NCI-H526 (cell line): ENCODE measurements at places on chromosomes 1 and 21.

GRCh38 chr1:165288350-165289120, 68.0 kb downstream of the LMX1A start:
- DNase-seq: peak; percentile 94

DNA sequence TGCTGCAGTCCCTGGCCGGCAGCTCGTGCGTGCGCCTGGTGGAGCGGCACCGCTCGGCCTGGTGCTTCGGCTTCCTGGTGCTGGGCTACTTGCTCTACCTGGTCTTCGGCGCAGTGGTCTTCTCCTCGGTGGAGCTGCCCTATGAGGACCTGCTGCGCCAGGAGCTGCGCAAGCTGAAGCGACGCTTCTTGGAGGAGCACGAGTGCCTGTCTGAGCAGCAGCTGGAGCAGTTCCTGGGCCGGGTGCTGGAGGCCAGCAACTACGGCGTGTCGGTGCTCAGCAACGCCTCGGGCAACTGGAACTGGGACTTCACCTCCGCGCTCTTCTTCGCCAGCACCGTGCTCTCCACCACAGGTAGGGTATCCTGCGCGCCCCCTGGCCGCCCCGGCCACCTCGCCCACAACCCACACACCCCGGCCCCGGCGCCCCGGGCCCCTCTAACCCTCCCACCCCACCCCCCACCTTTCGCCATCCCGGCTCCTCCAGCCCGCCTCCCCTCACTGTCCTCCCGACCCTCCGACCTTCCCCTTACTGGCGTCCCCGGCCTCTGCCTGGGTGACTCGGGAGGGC, 352 bp downstream of the KCNK1 start:
- DNase-seq: peak; percentile 29

- no peak for DNase-seq
Measured at GRCh38 chr1:46983830-46984586, 39.5 kb upstream of the CYP4X1 start.

- no peak for DNase-seq
Measured at GRCh38 chr1:163202833-163203451, at the start of gene RGS5. RGS5 (minus strand) TSS chr1:163202916; CDS start chr1:163202835, 81 bp downstream.

DNA sequence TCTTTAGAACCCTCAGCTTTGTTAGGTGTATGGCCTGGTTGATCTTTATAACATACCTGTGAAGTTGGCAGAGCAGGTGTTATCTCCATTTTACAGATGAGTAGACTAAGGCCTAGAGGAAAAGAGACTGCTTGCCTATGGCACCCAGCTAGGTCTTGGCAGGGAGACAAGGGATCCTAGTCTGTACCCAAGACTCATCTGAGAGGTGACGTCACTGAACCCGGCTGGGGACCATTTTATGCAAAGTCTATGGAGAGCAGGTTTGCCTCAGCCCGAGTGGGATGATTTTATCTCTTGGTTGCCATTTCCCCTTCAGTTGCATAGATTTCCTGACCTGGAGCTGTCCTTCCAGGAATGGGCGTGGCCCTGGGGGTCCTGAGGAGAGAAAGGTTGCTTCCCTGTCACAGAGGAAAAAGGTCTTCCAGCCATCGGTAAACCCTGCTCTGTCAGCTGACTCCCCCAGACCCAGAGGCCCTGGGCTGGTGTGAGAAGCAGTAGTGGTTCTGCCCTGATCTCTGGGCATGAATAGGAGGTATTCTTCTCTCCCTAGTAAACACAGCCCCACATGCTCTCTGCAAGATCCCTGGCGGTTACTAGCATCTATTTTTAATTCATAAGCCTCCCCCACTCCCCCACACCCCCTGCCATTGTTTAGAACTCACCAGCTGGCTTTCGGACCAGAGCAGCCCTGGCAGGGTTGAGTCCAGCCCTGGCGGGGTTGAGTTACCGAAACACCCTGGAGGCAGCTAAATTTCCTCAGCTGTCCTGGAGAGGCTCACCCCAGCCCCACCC, 19.6 kb downstream of the TMCC2 start:
- DNase-seq: peak; percentile 86

- peak; percentile 90 for DNase-seq
Measured at GRCh38 chr1:6612641-6613360, 730 bp upstream of the PHF13 start.

- DNase-seq: no peak
Measured at GRCh38 chr1:30406996-30407864, 316.2 kb downstream of the MATN1 start.

- DNase-seq: no peak
Measured at GRCh38 chr1:61160526-61160925, 78.2 kb downstream of the NFIA start.

DNA sequence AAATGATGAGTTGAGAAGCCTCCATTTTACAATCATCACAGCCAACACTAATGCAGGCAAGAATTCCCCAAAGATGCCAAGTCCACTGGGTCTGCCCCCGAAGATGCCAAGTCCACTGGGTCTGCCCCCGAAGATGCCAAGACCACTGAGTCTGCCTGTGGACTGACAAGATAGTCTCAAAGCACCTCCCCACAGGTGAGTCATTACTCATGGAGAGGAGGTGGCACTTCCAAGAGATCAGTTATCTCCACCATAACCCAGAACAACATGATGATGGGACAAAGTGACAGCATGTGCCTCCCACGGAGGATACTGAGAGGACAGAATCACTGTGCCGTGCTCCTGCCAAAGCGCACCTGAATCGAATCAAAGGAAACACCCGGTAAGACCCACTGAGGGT, 4.8 kb downstream of the PTTG1IP start:
- DNase-seq: no peak

DNA sequence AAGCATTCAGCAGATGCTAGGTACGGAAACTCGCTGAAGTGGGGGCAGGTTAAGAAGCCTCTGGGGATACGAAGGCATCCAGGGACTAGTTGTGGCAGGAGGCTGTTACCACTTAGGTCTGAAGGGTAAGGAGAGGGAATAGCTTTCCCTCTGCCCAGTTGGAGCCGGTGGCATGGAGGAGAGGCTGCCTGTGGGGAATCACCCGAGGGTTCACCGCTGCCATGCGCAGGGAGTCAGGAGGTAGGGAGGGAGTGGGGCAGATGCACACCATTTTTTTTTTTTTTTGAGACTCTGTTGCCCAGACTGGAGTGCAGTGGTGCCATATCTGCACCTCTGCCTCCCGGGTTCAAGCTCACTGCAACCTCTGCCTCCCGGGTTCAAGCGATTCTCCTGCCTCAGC, 6.1 kb downstream of the PCSK9 start:
- no peak for DNase-seq

GRCh38 chr1:202589190-202589930, 120.9 kb downstream of the SYT2 start:
- no peak for DNase-seq

- DNase-seq: peak; percentile 77
Measured at GRCh38 chr1:172398970-172399755, 21.3 kb upstream of the C1orf105 start.

DNA sequence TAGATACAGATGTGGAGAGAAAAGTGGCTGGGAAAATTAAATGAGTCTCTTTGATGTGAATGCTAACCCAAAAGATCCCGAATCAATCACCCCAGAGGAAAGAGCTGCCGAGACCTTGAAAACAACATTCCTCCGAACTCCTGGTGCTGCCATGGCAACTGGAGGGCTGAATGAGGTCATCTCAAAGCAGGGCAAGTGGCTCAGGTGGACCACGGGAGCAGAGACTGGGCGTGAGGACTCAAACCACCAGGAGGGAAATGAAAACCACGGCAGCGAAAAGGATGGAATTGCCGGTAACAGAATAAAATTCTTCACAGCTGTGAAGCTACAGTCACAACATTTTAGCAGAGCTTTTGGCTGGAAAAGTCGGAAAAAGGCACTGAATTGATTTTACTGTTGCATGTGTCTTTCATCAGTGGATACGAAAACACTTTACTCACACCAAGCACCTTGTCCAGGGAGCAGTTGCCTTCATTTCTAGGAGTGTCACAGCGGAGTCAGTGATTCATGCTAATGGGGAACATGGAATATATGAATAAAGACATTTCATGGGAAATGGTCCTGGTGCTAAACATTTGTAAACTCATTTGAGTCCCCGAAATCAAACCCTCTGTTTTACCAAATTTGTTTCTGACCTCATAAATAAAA, 23.2 kb upstream of the BECN2 start:
- no peak for DNase-seq

DNA sequence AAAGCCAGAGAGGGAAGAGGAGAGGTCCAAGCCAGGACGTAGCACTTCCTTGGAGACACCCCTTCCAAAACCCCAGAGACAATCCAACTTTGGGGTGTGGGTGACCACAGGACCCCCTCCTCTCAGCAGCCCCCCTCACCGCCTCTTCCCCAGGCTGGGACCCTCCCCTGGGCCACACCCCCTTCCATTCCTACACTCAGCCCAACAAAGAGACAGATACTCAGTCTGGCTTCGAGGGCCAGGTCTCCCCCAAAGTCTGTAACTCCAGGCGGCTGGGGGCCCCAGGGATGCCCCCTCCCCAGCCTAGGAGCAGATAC, 1.4 kb downstream of the MEX3A start:
- no peak for DNase-seq

DNA sequence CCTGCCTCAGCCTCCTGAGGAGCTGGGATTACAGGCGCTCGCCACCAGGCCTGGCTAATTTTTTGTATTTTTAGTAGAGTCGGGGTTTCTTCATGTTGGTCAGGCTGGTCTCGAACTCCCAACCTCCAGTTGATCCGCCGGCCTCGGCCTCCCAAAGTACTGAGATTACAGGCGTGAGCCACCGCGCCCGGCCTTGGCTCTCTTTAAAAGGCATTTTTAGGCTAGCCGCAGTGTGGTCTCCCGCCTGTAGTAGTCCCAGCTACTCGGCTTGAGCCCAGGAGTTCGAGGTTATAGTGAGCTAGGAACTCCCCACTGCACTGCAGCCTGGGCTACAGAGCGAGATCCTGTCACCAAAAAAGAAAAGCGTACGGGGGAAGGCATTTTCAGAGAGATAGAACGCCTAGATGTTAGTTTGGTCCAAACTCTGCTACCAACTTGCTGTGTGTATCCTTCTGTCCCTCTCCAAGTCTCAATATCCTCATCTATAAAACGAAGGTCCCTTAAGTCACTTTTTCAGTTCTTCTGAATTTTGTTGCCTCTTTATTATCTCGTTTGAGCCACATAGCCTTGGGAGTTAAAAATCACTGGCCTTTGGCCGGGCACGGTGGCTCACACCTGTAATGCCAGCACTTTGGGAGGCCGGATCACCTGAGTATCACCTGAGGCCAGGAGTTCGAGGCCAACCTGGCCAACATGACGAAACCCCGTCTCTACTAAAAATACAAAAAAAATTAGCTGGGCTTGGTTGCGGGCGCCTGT, 734 bp downstream of the MED18 start:
- peak; percentile 38 for DNase-seq

DNA sequence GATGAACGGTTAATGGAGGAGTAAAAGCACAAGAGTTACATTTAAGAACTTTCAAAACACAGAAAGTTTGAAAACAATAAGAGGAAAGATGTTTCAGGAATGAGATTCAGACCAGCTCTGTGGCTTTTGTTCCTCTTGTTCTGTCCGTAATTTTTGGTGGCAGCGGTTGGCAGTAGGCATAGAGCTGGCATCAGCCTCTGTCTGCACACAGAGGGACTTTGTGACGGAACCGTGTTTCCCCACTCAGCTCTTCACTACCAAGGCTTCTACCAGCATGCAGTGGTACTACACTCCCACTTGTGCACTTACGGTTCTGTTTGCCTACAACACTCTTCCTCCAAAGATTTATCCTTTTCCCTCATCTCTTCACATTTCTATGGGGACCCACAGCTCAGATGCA, 212.8 kb downstream of the DSCAM start:
- no peak for DNase-seq

- DNase-seq: no peak
Measured at GRCh38 chr1:86151427-86151826, 5.1 kb downstream of the COL24A1 start.
